ENCODE measurements at places on chromosomes 5 and 9.

- no peak for DNase-seq
Measured at GRCh38 chr5:111505096-111505495, 7.2 kb downstream of the STARD4 start.

GRCh38 chr5:115389799-115390382, 93.4 kb upstream of the CCDC112 start:
- peak; percentile 29 for DNase-seq

DNA sequence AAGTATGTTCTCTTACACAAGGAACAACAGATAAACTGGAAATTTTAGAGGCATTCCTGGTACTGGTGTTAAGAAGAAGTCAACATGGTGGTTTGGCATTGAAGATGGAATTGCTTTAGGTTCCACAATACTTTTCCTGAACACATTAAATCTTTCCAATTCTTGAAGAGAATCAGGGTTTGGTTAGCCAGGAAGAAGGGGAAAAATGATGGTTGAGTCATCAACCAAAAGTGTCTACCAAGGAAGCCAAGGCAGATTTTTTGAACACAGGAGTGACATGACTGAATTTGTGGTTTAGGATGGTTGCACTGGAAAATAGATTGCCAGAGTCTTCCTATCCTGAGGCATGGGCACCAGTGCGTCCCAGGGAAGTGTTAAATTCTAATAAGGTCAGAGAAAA, 433.4 kb downstream of the TMEM38B start:
- DNase-seq, result no peak

DNA sequence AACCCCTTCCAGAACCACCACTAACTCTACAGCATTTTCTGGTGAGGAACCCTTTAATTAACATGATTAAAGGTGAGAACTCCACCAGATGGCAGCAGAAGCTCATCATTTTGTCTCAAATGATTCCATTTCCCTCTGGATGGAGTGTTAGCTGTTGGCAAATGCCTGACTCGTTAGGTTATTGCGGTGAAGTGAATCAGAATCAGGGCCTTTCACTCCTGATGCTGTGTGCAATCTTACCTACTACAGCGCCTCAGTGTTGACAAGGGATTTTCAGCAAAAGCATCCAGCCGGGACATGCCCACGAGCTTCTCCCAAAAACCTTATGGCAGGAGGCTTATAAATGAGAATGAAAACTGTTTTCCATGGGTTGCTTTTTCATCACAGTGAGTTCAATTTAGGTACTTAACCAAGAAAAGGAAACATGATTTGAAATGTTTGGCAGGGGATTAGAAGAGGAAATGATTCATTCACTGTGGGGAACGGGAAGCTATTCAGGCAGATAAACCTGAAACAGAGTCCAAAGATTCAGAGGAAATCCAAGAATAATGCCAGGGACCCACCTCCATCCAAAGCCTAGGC, 48.0 kb upstream of the CAST start:
- DNase-seq, result peak; percentile 47

DNA sequence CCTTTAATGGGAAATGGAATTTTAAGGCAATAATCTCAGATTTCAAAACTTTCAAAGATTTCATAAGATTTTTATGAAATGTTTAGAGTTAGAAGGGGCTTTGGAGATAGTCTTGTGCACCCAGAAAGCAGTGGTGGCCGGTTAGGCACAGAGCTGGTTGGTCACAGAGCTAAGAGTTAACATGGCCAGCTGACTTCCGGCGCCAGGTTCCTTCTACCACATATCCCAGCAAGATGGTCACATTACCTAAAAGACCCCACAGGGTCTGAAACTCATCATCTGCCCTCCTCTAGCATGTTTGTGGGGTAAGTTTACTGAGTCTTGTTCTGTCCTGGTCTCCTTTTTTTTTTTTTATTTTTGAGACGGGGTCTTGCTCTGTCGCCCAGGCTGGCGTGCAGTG, 19.3 kb downstream of the QRFP start:
- DNase-seq, result no peak

GRCh38 chr5:12902611-12903010, 998.4 kb upstream of the CTNND2 start:
- no peak for DNase-seq

DNA sequence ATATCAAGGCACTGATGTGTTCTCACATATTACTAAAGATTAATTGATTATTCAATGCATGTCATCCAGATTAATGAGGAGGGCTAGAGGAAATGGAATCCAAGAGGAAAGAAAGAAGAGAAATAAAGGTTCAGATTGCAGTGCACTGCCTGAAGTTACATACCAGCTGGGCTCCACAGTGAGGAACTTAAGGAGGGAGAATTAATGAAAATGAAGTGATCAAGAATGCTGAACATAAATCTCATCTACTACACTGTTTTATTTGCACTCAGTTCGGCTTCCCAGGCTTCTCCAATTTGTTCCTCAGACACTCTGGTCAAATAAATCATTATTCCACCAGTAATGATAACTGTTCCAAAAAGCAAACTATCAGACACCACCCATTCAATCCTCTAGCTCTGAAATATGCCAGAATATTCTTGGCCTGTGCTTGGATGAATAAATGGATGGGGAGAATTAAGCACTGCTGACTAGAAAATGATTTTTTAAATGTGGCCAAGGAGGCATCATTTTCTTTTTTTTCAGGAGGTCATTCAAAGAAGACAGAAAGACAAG, 88.6 kb upstream of the FBN2 start:
- DNase-seq, result no peak

Measured in iPS DF 6.9 (cell line).